Hematopoietic multipotent progenitor cell treated with erythropoietin and hydrocortisone succinate and interleukin-3 and kit ligand, for 4 days (in vitro differentiated cells): ENCODE measurements at places on chromosomes 7 and 10.

DNA sequence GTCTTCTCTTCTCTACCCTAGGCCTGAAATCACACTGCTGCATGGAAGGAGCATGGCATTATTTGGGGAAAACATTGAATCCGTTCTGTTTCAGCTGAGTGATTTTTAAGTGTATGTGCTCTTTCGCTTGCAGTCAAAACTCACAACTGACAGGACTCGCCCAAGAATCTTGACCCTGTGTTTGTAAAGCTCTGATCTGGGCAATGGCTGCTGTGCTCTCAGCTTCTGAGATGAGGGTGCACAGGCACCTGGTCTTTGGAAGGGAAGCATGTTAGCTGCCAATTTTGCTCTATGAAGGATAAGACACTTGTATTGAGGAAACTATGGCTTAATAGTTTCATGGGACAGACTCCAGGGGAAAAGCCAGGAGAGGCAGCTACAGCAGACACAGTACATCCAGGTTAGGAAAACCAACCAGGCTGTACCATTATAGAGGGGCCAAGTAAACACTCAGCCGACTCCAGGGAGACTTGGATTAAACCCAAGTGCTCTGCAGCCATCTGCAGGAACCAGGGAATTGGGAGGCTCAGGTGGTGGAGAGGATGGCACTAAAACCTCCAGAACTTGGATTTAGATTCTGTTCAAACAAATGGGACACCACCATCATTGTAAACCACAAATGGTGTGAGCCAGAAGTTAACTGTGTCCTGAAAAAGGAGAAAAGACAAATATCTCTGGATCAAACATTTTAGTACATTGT is 43.3 kb downstream of the LYZL1 start:
- DNase-seq, result no peak

GRCh38 chr7:45869426-45869825 is 3.5 kb downstream of the CCDC201 start:
- DNase-seq, result no peak

DNA sequence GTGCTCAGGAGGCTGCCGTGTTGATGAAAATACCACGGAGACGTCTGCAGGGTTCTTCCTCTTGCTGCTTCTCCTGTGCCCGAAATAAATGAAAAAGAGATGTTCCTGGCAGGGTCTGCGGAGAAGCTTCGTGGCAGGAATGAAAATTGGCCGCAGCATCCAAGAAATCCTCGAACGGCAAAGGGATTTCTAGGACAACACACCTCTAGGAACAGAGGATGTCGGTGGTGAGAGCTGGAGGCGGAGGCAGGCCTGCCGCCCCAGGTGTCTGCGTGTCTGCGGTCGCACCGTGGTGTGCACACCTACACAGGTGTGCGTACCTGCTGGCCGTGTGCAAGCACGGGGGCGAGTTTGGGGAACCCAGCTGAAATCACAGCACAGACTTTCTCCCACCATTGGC is 43.4 kb downstream of the TMEM130 start:
- DNase-seq, result no peak

- peak; percentile 83 for DNase-seq
Measured at GRCh38 chr10:3765146-3765545, 19.9 kb downstream of the KLF6 start.
